ENCODE measurements at places on chromosomes 6 and 20.

GRCh38 chr20:11958855-11959254, 41.2 kb downstream of the BTBD3 start:
- no peak for DNase-seq

GRCh38 chr6:26360451-26361416, 4.3 kb upstream of the BTN3A2 start:
- DNase-seq, result no peak

GRCh38 chr6:154993026-154993425, 2.1 kb upstream of the TIAM2 start:
- no peak for DNase-seq

DNA sequence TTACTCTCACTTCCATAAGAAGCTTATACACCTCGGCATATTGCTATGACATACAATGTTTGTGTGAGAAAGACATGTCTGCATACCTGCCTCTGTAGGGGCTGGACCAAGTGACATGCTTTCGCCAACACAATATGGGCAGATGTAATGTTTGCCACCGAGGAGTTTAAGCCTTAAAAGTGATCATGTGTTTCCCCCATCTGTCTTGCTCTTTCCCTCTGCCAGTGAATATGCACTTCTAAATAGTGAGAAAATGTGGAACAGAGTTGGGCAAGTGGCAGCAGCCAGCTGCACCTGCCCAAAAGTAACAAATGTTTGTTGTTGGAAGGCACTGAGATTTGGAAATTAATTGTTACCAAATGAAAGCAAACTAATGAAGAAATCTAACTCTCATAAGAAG, 274.8 kb upstream of the BTBD3 start:
- no peak for DNase-seq

DNA sequence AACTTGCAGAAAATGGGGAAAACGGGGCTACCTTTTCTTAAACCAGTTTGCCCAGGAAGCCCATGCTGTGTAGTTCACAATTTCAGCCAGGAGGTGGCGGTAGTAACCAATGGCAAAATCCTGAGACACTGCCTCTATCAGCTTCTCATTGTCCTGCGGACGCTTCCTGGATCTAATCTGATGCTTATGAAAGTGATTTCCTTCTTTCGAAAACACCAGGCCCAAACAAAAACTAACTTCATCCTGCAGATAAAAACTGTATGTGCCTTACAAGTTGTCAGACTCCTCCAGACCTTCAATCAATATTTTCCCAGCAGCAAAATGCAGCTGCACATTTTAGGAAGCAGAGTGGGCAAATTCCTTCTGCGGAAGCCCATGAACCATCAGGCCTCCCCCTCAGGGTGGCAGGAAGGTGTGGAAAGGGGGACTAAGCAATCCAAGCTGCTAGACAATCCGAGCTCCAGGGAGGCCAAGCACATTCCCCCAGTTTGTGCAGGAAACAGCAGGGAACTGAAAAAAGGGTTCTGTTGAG, 88.5 kb downstream of the LY86 start:
- DNase-seq, result peak; percentile 77

- DNase-seq, result no peak
Measured at GRCh38 chr6:2178125-2178524, 67.3 kb downstream of the GMDS start.

DNA sequence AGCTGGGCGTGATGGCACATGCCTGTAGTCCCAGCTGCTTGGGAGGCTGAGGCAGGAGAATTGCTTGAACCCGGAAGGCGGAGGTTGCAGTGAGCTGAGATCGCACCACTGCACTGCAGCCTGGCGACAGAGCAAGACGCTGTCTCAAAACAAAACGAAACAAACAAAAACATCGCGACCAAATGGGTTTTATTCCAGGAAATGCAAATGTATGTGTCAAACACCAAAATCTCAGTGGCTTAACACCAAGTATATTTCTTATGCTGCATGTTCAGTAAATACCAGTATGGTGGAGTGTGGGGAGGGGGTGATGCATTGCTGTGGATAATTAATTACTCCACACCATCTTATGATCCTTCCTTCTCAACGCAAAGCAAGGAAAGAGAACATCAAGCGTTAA, 28.1 kb downstream of the ACTR5 start:
- peak; percentile 66 for DNase-seq

GRCh38 chr6:5682530-5682929, 324.2 kb downstream of the NRN1 start:
- DNase-seq, result no peak

DNA sequence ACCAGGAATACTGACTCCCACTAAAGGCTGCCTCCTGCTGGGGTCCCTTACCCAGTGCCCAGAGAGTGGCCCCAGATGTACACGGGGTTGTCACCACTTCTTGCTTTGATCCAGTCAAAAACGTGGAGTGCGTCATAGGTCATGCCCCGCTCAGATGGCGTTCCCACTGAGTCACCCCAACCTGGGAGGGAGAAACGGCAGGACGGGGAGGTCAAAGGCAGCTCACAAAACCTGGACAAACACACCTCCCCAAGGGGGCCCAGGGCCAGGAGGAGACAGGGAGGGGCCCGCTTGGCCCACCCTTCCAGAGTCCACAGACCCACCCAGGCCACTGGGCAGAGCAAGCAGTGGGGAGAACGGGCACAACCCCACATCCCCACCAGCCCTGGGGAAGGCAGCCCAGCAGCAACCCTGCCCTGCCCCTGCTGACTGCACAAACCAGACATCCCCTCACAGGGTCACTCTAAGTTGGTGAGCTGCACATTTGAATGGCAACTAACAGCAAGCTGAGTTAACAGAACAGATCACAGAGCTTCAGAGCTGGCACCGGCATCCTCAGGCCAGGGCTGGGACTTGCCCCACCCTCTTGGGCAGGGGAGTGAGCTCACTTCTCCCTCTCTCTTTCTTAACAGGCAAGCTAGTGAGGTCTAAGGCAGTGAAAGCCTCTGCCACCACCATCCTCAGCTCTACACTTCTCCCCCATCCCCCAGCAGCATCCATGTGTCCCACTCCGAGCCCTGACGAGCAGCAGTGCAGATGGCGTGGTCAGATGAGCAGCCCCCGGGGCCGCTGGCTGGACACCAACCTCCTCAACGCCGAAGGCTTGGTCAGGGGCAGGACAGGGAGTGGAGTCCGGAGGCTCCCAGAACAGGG, 61.7 kb downstream of the PYGB start:
- no peak for DNase-seq

DNA sequence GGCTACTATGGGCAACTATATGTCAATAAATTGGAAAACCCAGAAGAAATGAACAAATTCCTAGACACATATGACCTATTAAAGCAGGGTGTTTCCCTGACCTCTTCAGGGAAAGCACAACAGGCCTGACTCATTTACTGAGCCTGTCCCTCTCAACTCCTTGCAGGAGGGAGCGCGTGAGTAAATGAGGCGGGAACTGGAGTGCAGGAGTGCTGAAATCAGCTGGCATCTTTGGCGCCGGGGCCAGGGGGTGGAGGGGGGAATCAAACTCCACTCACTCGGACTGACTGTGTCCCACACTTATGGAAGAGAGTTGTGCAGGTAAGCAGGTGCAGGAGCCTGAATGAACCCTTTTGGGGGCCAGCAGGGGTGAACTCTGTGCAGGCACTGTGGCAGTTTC, 671.2 kb upstream of the PTCHD4 start:
- no peak for DNase-seq

DNA sequence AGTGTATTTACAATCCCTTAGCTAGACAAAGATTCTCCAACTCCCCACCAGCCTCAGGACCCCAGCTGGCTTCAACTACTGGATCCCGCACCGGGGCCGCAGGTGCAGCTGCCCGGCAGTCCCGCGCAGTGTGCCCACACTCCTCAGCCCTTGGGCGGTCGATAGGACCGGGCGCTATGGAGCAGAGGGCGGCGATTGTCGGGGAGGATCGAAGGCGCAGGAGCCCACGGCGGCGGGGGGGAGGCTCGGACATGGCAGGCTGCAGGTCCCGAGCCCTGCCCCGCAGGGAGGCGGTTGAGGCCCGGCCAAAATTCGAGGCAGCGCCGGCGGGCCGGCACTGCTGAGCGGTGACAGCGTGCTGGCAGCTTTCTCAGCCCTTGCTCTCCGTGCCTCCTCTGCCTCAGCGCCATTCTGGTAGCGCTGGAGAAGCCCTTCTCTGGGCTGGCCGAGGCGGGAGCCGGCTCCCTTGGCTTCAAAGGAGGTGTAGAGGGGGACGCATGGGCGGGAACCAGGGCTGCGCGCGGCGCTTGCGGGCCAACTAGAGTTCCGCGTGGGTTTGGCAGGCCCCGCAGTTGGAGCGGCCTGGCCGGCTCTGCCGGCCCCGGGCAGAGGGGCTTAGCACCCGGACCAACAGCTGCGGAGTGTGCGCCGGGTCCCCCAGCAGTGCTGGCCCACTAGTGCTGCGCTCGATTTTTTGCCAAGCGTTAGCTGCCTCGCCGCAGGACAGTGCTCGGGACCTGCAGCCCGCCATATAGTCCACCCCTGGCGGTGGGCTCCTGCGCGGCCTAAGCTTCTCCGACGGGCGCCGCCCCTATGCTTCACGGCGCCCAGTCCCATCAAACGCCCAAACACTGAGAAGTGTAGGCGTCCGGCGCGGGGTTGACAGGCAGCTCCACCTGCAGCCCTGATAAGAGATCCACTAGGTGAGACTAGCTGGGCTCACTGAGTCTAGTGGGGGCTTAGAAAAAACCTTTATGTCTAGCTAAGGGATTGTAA, 32.4 kb upstream of the KIF13A start:
- DNase-seq, result no peak

- no peak for DNase-seq
Measured at GRCh38 chr20:31515775-31516107, 1.5 kb downstream of the HM13 start.

- DNase-seq, result no peak
Measured at GRCh38 chr6:56155634-56156141, 91.7 kb downstream of the COL21A1 start.

- no peak for DNase-seq
Measured at GRCh38 chr6:11977193-11977592, 34.9 kb upstream of the HIVEP1 start.

DNA sequence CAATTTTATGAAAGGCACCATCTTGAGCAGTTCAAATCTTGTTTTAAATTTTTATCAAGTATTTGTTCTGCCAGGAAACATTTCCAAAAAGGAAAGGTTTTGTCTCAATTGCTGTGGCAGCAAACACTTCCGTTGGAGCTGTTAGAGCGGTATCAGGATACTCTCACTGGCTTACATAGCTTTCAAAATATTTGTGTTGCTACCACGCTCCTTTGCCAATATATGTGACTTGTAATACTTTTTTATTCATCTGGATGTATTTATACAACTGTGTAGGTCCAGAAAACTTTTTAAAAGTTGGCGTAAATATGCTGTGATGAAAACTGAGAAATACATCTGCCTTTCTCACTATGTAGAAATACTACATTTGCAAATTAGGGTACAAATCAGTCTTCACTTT, 37.8 kb upstream of the NHSL1 start:
- no peak for DNase-seq

- no peak for DNase-seq
Measured at GRCh38 chr6:93751969-93752368, 332.6 kb upstream of the EPHA7 start.

DNA sequence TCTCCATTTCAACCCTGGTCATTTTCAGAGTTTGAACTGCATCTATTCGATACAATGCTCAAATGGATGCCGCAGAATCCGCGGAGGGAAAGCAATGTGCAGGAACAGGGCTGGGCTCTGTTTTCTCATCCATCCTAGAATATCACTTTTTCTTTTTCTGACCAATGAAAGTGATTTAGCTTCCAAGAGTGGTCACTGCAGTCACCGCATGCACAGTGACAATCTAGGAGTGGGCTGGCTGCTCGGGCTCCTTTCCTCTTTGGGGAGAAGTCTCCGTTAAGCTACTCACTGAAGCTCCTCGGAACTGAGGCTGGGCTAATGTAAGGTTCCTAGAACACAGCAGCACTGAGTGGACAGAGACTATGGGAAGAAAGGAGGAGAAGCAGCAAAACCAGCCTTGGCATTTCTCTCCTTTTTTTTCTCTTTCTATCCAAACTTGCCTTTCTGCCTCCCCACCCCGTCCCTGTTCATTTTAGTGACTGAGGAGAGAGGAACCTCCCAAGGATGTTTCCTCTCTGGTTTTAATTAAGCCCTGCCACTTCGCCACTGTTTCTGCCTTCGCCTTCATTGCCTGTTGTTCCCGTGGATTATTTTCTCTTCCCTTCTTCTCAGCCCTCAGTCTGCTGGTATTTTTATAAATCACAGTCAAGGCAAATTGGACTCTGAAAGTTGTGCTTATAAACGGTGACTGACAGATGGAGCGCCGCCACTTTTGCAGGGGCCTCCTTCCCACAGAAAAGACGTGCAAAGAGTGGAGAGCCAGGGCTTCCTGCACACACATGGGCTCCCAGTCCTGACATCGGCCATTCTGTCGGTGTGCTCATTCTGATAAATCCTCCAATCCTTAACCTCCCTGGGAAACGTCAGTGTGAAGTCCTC, 41.1 kb downstream of the RAMACL start:
- DNase-seq, result no peak

- no peak for DNase-seq
Measured at GRCh38 chr6:153976921-153977693, 61.9 kb upstream of the OPRM1 start.

- no peak for DNase-seq
Measured at GRCh38 chr6:11009353-11009752, 34.8 kb downstream of the ELOVL2 start.

DNA sequence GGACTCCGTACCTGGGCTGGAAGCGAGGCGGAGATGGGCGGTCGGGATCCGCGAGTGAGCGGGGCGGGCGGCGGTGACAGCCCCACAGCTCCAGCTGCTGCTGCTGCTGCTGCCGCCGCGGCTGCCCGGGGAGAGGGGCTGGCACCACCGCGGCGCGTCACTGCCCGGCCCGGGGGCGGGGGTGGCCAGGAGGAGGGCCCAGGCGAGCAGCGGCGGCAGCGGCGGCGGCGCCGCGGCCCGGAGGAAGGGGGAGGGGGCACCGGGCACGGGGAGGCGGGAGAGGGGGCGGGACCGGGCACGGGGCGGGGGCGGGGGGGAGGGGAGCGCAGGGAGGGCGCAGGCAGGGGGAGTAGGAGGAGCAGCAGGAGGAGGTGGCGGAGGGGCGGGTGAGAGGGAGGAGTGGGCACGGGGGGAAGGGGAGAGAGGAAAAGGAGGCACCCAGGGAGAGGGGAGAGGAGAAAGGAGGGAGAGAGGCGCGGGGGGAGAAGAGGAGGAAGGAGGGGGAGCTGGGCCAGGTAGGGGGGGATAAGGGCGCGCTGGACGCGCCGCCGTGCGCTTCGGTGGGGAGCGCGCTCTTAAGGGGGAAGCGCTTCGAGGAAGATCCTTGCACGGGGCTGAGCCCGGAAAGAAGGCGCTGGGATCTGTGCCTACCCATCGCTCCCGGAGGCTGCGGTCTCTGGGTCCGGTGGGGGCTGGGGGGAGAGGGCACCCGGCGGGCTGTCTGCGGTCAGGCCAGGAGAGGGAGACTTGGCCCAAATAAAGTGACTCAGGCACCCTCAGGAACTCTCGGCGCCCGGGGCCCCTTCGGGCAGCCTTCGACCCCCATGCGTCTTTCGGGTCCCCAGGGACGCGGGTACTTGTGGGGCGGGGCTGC, 101.5 kb downstream of the NOL4L start:
- DNase-seq, result peak; percentile 78

DNA sequence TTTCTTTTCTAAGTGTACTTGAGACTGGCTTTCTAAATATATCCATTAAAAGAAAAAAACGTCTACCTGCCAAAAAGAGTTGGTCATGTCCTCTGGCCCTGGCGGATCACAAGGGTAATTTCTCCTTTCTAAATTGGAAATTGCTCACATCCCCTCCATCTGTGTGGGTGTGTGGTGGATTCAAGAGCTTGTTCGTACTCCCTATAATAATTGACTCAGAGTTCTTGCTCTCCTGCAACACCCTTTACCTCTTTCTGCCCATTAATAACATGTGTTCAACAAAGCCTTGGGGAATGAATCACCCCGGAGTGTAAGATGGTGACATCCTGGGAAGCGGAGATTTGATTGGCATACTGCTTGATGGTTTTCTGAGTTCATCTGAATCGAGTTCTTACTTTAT, 263.8 kb downstream of the ALDH8A1 start:
- no peak for DNase-seq
